IPS DF 19.7 (cell line): ENCODE measurements at places on chromosomes 12 and 14.

DNA sequence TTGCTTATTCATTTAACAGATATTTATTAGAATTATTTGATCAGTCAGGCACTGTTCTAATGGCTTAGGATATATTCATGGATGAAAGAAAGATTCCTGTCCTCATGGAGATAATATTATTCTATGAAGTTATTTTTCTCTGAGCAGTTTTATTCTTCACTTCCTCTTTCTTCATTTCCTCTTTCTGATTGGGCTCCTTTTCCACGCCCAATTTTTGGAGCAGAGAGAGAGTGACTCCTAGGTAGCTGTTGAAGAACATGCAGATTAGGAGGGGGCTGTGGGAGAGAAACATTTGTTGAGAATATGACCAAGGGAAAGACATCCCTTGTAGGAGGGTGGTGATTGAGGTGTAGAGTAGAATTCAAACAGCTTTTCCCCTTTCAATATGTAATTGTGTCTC is 6.0 kb upstream of the YARS2 start:
- no peak for DNase-seq

DNA sequence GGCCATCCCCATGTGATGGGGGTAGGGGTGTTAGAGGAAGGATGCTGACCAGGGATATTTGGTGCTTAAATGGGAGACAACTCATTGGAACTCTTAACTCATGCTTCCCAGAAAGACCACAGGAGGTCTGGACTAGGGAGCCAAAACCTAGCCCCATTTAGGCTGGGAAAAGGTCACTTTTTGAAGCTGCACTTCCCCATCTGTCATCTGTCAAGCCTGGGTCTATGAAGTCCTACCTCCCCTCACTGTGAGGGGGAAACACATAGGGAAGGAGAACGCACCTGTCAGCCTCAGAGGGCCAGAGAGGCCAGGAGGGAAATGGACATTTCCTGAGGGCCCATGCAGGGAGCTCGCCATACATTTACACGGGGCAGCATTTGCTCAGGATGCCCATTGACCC is 321.0 kb downstream of the BCL11B start:
- DNase-seq: no peak

GRCh38 chr12:67222302-67222701 is 46.9 kb upstream of the CAND1 start:
- no peak for DNase-seq

GRCh38 chr14:97456958-97457357 is 659.8 kb downstream of the VRK1 start:
- DNase-seq: no peak

- DNase-seq: no peak
These were observed 168.7 kb upstream of the HIF1A start for GRCh38 chr14:61526405-61527312.

GRCh38 chr14:34837801-34838322 is 37.3 kb downstream of the BAZ1A start:
- DNase-seq: no peak

GRCh38 chr12:40310211-40310610 is 85.4 kb downstream of the LRRK2 start:
- DNase-seq: no peak

DNA sequence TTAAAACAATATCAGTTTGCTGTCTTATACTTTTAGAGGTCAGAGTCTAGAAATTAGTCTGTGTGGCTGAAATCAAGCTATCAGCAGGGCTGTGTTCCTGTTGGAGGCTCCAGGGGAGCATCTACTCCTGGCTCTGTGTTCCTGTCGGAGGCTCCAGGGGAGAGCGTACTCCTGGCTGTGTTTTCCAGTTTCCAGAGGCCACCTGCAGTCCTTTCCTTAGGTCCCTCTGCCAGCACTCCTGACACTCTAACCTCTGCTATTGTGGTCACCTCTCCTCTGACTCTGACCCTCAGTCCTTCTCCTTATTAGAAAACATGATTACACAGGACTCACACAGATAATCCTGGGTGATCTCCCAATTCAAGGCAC is 1140.7 kb upstream of the TMEM132C start:
- no peak for DNase-seq

GRCh38 chr12:117300174-117300573 is 61.3 kb downstream of the NOS1 start:
- no peak for DNase-seq

- DNase-seq: no peak
These were observed 124.1 kb upstream of the E2F7 start for GRCh38 chr12:77189458-77189857.

GRCh38 chr12:124545508-124546418 is 21.6 kb downstream of the NCOR2 start:
- DNase-seq: no peak

- no peak for DNase-seq
These were observed 80.0 kb downstream of the DICER1 start for GRCh38 chr14:95077345-95077744.

- peak; percentile 65 for DNase-seq
These were observed 19.5 kb downstream of the ATF7IP start for GRCh38 chr12:14384783-14385638.

- DNase-seq: no peak
These were observed 16.5 kb downstream of the CCER1 start for GRCh38 chr12:90938451-90938850.
